ENCODE measurements at places on chromosomes 13 and 19.
A peak's percentile ranks its signal among the peaks of the same experiment; 100 is the strongest.

DNA sequence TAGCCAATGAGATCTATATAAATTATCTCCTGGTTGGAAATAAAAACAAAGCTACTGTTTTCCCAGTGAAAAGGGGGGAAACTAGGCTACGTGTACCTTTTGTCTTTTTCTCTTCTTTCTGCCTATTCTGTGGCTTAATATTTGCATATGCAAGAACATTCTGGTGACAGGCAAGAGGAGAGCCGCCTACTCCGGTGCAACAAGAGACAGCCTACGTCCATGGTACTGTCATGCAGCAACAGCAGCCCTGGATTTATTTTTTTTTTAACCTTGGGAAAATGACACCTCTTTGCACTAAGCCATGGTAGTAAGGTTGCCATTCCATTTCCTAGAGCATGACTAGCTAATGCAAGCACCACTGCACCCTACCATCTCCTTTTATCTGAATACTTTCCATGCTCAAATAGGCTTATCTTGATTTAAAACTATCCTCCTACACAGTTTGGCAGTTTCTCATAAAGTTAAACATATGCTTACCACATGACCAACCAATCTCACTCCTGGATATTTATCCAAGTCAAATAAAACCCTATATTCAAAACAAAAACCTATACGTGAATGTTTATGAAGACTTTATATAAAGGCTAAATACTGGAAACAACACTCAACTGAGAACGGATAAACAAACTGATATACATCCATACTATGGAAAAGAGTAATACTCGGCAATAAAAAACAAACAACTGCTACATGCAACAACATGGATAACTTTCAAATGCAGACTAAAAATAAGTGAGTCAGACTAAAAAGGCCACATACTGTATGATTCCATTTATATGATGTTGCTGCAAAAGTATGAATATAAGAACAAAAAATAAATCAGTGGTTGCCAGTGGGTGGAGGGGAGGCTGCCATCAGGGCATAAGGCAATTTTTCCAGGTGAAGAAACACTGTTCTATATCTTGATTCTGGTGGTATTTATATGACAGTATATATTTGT lies 17.3 kb downstream of the NUFIP1 start:
- DNase-seq: no peak

GRCh38 chr19:44113784-44114390 lies 688 bp downstream of the ZNF225 start:
- DNase-seq: no peak

GRCh38 chr13:40668335-40668734 lies 1.9 kb upstream of the FOXO1 start:
- no peak for DNase-seq

DNA sequence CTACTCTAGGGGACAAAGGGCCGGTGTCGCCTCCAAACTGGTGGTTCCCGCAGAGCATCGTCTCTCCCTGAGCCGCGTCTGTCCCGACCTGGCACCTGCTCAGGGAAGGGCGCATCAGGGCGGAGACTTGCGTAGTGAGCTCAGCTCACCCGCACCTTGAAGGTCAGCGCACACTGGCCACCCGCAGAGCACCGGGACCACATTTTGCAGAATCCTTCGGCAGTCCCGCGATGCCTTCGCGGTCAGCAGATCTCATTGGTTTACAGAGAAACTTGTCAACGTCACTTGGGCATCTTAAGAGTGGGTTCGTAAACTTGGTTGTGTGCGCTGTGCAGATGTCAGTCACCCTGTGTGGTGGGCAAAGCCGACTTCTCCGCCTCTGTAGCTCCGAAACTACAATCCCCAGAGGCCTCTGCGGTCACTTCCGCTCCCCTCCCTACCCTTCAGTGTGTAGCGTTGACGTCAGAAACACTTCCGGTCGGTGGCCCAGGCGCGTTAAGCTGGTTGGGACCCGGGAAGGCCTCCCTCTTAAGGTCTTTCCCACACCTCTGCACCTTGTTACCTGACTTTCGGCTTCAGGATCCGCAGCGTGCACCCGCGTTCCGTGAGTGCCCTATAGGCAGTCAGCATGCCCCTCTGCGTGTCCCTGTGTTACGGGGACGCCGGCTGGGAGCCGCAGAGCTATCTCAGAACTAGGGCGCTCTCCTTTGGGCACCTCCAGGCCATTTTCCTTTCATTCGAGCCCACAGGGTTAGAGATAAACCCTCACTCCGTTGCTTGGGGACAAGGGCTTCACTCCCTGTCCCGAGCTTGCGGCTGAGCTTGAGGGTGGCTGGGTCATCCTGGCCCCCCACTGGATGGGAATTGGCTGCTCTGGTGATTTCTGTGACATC lies 36.5 kb upstream of the ZNF527 start:
- DNase-seq: peak; percentile 55

GRCh38 chr19:2476451-2477140 lies 669 bp downstream of the GADD45B start:
- no peak for DNase-seq

DNA sequence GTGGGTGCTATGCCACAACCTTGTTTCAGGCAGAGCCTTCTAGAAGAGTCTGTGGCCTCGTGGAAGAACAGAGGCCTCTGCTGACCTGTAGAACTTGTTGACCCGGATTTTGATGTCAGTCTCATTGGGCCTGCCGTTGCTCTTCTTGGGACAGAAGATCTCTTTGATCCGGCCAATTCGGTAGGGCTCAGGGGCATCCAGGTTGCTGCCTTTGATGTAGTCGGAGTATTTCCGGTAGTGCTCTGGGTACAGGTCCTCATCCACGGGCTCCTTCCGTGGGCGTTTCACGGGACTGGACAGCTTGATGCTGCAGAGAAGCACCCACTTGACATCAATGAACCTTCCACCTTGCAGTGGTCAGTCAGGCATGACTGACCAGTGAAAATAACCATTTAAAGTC lies 24.0 kb upstream of the EIF3G start:
- no peak for DNase-seq

DNA sequence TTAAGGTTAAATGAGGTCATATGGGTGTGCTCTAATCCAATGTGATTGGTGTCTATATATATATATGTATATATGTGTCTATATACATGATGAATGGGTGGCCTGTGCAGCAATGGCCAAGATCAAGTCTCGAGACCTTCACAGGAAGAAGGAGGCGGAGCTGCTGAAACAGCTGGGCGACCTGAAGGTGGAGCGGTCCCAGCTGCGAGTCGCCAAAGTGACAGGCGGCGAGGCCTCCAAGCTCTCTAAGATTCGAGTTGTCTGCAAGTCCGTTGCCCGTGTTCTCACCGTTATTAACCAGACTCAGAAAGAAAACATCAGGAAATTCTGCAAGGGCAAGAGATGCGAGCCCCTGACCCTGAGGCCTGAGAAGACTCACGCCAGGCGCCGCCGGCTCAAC lies 109.8 kb downstream of the EFNB2 start:
- no peak for DNase-seq

- DNase-seq: no peak
These were observed 55.2 kb downstream of the VWA8 start for GRCh38 chr13:41905600-41906254.

DNA sequence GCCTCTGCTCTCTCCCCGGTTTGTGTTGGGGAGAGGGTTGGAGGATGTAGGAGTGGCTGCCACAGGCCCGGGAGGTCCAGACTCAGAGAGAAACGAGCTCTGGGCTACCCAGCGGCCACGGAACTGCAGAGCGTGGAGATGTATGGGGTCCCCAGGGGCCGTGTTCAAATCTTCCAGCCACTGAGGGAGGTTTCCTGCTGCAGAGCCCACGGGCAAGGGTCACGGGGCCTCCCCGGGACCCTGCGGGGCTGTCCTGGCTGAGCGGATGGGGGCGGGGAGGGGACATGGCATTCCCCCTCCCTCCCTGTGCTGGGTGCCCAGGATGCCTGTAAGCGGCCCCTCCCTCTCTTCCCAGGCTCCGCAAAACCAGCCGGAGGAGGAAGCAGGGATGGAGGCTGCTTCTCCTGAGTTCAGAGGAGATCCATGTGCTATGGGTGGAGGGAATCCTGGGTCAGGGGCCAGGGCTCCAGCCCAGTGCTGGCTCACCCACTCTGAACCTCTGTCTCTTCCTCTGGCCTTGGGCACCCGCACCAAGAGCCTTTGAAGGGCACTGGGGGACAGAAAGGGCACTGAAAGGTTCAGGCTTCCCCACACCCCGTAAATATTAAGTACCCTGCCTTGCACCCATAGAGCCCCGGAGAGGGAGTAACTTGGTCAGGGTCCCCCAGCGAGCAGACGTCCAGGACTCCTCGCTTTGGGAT lies 22.6 kb downstream of the SMIM24 start:
- no peak for DNase-seq

- no peak for DNase-seq
These were observed 253.6 kb downstream of the ATP8A2 start for GRCh38 chr13:25625414-25625813.

- DNase-seq: no peak
These were observed 43.0 kb upstream of the CSNK1A1L start for GRCh38 chr13:37148501-37148900.

DNA sequence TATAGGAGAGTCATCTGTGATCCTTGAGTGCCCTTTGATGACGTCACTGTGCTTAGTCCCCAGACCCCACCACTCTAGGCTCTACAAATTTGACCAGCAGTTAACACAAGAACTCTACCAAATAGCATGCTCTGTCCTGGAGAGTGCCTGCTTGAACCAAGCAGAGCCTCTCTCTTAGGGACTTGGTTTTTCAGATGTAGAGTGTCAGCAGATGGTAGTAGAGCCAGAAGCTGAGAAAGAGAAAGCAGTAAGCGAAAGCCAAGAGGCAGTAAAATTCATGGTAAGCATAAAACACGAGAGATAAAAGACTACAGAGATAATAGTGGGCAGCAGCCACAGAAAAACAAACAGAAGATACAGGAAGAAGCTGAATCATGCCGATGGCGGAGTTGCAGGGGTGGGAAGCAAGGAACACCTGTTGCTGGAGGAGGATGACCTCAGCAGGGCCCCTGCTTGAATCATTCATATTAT lies 193.3 kb downstream of the SLC7A1 start:
- peak; percentile 18 for DNase-seq

DNA sequence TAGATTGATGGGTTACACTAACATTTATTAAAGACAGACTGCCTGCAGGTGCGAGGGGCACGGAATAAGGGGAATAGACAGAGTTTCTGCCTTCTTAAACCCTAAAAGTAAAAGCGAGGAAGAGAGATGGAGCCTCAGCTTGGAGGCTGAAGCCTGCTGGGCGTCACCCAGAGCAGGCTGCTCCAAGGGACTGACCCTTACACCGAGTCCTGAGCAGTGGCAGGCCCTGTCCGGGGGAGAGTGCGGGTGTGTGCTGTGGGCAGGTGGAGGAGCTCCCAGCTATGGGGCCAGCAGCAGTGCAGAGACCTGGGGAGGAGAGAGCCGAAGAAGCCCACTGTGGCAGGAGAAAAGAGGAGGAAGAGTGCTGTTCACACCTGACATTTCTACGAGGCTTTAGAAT lies 86.4 kb downstream of the SOX1 start:
- no peak for DNase-seq

DNA sequence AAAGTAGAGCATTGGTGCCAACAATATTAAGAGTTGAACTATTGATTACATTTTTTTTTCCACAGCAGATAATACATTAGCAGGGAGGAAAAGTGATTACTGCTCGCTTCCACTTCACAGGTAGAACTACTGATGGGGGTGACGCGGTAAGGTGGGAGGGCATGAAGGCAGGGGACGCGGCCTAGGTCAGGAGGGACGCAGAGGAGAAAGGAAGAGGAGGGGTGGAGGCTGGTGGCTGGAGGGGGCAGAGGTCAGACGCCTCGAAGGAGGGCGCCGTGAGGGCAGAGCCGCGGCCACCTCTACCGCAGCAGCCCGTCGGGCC lies 287 bp upstream of the B3GLCT start:
- no peak for DNase-seq

DNA sequence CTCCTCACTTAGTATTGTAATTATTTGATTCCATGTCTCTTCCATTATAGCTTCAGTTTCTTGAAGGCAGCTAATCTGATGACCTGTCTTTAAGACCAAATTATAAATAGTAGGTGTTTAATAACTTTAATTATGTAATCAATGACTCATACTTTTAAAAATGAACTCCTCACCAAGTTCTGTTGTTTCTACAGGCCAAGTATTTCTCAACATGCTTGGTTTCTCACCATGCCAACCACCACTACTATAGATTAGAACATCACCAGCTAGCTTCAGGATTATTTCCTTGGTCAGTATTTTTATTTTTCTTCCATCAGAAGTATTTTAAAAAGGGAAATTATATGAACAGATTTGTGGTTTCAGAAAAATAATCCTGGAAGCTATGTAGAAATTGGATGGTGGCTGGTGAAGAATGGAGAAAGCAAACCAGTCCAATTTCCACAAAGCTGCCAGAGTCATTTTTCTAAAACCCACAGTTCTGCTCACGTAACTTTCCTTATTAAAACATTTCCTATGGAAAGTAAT lies 237.7 kb upstream of the DACH1 start:
- DNase-seq: no peak

DNA sequence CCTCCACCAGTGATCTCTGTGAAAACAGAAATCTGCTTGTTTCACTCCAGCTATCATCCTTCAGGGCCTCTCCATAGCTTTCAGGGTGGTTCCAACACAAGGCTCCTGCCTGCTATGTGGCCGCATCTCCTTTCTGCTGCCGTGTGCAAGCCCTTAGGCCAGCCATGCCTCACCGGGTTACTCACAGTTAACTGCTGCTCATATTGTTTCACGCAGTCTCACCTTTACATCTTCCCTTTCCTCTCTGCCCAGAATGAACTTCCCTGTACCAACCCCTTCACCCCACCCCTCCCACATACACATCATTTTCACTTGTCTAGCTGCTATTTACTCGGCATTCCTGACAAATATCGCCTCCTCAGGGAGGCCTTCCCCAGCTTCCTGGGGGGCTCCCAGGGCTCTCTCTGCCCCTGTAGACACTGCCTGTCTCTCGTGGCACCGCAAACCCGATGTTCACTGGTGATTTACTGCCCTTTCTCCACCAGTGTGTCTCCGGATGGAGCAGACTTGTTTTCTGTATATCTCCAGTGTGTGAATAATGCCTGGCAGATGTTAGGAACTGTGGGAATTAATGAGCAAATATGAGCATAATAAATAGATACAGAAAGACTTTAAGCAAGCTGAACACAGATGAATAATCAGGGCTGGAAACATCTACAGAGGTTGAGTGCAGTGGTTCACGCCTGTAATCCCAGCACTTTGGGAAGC lies 39.3 kb upstream of the GPR183 start:
- no peak for DNase-seq

- no peak for DNase-seq
These were observed 109.7 kb upstream of the MCF2L start for GRCh38 chr13:112859128-112859816.

GRCh38 chr13:107275945-107276614 lies 708.1 kb upstream of the ARGLU1 start:
- DNase-seq: no peak

DNA sequence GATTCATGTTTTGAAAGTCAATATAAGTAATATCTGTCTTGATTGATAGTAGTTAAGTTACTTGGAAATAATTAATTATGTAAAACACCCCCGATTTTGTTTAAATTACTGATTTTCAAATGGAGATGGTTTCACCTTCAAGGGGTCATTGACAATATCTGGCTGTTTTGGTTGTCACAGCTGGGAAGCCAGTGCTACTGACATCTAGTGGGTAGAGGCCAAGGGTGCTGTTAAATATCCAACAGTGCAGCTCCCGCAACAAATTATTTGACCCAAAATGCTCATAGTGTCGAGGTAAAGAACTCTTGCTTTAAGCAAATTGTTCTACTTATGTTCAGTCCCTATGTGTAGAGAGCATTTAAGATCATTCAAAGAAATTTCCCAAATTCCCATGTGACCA lies 50.6 kb upstream of the PCDH20 start:
- no peak for DNase-seq

- DNase-seq: no peak
These were observed 33.7 kb downstream of the SIAH3 start for GRCh38 chr13:45817833-45818232.

- no peak for DNase-seq
These were observed 7.1 kb downstream of the MISP start for GRCh38 chr19:757811-758668.

- DNase-seq: peak; percentile 21
These were observed 1.7 kb upstream of the ANKRD10 start for GRCh38 chr13:110916301-110917142.

Data from skeletal muscle cell (primary cell).